Activated T-helper 1 cell treated with anti-CD3 and anti-CD28 coated beads, Interleukin-2, amount 50 U/mL, for 16 hours (primary cell): ENCODE measurements at places on chromosomes 3 and 15.

- DNase-seq = no peak
Observed at GRCh38 chr3:38950581-38950980, 101.2 kb downstream of the SCN11A start.

DNA sequence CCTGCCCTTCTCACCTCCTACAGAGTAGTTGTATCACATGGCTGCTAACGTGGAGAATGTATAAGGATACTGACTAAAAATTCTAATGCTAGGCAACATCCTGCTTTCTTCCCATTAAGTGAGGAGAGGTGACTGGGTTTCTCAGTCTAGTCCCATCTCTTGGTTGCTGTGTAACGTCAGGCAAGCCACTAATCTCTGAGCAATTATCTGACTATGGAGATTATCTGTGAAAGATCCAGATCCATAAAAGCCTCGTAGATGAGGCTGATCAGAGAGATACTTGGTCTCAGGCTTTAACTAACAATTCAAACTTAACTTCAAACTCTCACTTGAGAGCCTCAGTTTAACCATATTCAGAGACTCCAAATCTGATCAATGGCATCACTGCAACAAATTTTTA is 4.7 kb upstream of the RPS17 start:
- DNase-seq = no peak

- no peak for DNase-seq
Observed at GRCh38 chr3:106036696-106037095, 167.9 kb upstream of the CBLB start.

DNA sequence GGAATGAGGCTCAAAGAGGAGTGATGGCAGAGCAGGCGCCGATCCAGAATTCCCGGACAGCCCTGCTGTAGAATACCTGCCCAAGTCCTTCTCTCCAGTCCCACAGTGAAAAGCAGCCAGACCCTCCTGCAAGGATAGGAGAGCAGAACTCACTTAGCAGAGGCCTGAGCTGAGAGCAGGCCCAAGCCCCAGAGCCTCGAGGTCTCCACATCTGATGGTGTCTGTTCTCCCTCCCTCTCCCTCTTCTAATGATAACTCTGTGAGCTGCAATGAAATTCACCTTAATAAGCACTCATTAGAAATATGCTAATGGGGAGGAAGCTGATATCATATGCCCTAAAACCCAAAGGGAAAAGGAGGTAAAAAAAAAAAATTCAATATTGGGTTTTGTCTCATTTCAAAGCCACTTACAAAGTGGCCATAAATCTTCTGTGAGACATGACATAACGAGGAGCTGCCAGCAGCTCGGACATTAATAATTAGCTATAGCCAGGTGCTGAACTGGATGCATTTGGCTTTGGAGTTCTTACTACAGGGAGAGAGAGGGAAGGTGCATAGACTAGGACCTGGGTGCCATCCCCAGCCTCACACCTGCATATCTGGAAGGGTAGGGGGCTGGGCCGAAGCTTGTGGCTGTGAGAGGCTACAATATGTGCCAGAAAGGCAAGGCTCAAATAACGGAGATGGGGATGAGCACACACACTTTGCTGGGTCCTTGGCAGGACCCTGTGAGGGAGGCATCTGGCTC is 108.4 kb downstream of the MEGF11 start:
- DNase-seq = no peak

DNA sequence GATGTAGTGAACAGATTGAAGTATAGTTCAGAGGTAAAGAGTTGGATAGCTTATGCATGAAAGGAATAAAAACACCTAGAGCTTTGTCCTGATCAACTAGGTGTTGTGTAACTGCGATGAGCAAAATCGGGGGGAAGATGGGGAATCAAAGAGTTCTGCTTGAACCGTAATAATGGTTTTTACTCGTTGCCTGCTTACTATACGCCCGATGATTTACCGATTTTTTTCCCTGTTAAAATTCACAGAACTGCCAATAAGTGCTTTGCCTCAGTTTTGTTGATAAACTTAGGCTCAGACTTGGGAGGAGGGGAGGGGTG is 783 bp upstream of the DNAJB11 start:
- DNase-seq = no peak

GRCh38 chr3:60854791-60855190 is 396.5 kb downstream of the FHIT start:
- no peak for DNase-seq

DNA sequence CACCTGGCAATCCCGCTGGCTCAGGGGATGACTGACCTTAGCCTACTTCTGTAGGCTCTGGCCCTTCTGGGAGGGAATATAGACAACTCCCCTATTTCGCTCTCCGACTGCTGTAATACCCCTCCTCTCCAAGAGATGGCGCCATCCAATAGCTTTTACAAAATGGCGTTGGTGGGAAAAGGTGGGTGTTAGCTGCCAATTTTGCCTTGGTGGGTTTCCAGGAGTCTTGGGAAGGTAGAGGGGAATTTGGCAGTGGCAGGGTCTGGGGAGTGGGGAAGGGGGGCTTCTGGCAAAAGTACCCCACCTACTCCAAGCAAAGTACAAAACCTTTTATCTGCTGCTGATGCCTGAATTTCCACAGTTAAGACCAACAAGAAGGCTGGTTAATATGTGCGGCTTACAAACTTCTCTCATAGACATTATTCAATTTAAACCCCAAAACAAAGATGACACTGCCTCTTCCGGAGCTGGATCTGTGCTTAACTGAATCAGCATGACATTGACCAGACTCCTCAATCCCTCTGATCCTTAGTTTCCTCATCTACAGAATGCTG is 62.1 kb downstream of the RASGRF1 start:
- DNase-seq = no peak

DNA sequence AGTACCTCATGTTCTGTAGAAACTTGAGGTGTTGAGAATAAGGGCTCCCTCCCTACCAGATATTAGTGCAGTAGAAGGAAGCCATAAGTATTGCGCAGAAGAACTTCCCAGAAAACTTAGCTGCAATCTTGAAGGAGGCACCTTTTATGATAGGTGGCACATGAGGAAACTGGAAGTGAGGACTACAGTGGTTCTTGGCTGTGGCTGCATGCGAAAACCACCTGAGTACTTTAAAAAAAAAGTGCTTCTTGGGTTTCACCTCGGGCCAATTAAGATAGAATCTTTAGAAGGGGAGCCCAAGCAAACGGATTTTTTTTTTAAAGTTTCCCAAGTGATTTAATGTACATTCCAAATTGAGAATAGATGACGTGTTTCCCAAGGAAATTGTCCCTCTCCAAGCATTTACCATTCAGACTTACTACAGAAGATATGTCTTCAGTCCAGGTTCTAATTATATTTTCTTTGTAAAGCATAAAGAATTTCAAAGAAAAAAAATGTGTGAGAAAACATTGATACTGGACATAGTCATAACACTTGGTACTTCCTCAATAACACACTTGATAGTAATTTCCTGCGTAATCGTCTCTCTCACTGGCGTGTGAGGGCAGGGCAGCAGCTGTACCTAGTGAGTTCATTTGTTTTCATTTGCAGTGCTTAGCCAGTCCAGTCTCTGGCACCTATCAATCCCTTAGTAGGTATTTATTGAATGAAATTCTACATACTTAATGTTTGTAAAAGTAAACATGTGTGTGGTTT is 12.3 kb upstream of the NR1I2 start:
- no peak for DNase-seq

DNA sequence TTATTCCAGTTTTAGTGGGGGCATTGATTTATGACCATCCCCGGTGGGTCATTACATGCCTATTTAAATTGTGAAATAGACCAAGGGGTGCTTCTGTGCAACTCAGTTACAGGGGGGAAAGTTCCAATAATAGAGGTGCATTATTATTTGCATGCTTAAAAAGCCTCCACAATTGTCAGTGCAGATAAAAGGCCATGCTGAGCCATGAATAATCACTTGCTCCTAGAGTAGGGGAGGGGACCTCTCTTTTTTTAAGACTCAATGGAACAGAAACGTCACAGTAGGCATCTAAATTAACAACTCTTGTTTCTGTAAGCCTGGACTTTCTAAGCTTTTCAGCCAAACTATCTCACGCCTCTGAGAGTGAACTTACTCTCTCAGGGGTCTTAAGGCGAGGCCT is 66.5 kb upstream of the CMTM7 start:
- no peak for DNase-seq

DNA sequence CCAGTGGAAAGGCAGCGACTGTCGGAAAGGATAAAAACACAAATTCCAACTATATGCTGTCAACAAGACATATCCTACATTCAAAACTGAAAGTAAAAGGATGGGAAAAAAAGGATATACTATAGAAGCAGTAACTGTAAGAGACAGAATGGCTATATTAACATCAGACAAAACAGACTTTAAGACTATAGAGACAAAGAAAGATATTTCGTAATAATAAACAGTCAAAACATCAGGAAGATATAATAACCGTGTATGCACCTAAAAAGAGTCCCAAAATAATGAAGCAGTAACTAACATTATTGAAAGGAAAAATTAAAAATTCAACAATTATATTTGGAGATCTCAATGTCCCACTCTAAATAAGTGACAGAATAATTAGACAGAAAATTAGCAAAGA is 48.2 kb downstream of the ZNF148 start:
- no peak for DNase-seq

- DNase-seq = no peak
Observed at GRCh38 chr3:183907176-183907575, 22.5 kb upstream of the PARL start.

GRCh38 chr3:23565041-23565775 is 240.5 kb upstream of the UBE2E1 start:
- DNase-seq = no peak

DNA sequence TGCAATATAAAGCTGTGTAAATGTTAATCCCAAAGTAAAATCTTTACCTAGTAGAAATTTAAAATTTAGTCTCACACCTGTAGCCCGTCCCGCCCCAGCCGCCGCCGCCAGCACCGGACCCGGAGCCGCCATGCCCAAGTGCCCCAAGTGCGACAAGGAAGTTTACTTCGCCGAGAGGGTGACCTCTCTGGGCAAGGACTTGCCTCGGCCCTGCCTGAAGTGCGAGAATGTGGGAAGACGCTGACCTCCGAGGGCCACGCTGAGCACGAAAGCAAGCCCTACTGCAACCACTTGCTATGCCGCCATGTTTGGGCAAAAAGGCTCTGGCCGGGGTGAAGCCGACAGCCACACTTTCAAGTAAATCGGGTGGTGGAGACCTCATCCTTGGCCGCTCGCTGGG is 22.1 kb upstream of the TOP2B start:
- DNase-seq = no peak

DNA sequence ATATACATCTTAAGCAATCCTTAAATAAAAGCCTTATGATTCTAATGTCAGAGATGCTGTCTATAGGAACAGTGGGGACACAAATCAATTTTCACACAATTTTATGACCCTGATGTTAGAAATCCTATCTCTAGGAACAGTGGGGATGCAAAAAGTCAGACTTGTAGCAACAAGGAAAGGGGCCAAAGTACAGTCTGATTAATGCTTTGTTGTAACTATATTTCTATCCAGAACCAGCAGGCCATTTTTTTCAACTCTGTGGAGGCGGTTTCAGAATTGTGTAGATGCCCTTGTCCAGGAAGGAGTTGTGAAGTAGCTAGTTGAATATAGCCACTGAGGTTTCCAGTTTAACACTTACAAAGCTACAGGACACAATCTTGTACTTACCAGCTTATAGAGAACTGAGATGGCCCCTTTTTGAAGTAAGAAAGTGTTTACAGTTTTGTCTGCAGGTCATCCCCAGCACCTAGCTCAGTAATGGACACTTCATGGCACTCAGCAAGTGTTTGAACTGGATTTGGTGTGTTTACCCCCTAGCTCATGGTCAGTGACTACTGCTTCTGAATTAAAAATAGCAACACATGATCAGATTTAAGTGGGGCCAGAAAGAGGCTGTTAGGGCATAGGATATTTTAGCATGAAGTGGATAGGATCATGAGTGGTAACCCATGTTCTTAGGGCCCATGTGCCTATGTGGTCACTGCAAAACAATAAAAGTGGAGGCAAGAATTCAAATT is 54.3 kb downstream of the RAB7A start:
- no peak for DNase-seq

- no peak for DNase-seq
Observed at GRCh38 chr3:118116991-118117390, 917.7 kb downstream of the IGSF11 start.

GRCh38 chr15:79088426-79089205 is 2.0 kb downstream of the RASGRF1 start:
- DNase-seq = no peak

- DNase-seq = no peak
Observed at GRCh38 chr15:41648097-41648496, 12.1 kb upstream of the MGA start.

DNA sequence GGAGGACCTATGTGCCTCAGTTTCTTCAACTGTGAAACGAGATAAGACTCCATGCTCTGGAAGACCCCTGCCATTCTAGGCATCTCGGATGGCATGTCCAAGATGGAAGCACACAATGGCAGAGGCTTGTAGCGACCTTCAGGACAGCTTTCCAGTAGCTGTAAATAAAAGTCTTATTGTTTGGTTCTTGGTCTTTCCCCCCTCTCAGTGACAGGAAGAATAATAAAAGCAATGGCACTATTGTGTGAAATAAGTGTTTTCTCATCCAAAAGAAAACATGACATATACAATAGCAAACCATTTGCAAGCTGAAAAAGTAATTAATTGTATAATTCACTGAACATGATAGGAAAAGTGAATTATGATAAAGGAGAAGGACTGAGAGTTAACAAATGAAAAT is 32.5 kb upstream of the CD47 start:
- DNase-seq = no peak

GRCh38 chr15:68268405-68268804 is 9.1 kb upstream of the FEM1B start:
- no peak for DNase-seq

GRCh38 chr3:195159814-195160165 is 111.2 kb downstream of the XXYLT1 start:
- DNase-seq = no peak

- no peak for DNase-seq
Observed at GRCh38 chr3:197527569-197527968, 28.2 kb downstream of the BDH1 start.

DNA sequence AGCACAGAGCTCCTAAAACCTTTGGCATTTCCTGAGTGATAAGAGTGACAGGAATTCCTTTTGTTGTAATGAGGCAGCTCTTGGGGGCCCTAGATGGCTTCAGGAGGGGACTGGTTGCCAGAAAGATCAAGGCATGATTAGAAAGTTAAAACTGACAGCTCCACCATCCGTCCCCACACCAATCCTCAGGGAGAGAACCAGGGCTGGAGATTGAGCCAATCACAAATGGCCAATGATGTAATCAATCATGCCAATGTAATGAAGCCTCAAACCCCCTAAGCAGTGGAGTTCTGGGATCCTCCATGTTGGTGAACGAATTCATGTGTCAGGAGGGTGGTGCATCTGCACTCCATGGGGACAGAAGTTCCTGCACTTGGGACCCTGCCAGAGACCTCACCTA is 265.1 kb downstream of the OCA2 start:
- no peak for DNase-seq

DNA sequence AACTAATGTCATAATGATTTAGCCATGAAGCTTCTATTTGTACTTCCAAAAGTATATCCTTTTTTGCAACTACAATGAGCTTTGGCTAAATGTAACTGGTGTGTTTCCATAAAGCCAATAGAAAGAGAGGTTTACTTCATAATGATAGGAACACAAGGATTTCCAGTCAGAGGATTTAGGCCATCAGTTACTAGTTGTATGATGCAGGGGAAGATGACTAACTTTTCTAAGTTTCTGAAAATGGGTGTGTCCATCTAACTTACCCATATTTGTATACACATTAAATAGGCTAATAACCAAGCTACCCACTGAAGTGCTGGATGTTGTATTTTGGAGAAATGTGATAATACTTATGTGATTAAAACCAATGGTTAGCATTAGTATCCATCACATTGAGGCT is 55.7 kb downstream of the SLC4A7 start:
- no peak for DNase-seq

GRCh38 chr3:17055374-17056276 is 170.9 kb downstream of the PLCL2 start:
- DNase-seq = no peak
